ENCODE measurements at places on chromosomes 16 and 17.

GRCh38 chr16:88378836-88379693 lies 3.7 kb upstream of the ZNF469 start:
- DNase-seq: no peak

- no peak for DNase-seq
These were observed 7.4 kb downstream of the MEFV start for GRCh38 chr16:3249020-3249419.

GRCh38 chr16:89956505-89957215 lies 8.1 kb downstream of the DEF8 start:
- no peak for DNase-seq

- DNase-seq: no peak
These were observed 641.9 kb upstream of the RBFOX1 start for GRCh38 chr16:6690741-6691140.

GRCh38 chr17:39164675-39165143 lies 1.3 kb downstream of the ARL5C start:
- DNase-seq: peak; percentile 99

DNA sequence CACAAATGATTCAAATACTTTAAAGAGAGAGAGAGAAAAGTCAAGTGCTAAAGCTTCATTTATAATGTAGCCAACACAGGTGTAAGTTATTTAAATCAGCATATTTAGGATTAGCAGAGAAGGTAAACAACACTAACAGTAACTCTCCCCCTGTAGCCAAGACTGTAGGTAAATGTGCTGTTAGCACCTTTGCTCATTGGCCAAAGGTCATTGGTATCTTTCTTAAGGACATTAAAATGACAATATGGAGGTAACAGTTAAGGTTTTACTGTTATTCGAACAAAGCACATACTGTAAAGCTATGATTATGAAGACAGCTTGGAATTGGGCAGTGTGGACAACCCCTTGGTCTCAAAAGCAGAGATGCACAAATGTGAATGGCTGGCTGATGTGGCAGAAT lies 28.7 kb downstream of the LITAFD start:
- DNase-seq: no peak

GRCh38 chr17:13031718-13032350 lies 14.0 kb upstream of the ELAC2 start:
- peak; percentile 52 for DNase-seq

DNA sequence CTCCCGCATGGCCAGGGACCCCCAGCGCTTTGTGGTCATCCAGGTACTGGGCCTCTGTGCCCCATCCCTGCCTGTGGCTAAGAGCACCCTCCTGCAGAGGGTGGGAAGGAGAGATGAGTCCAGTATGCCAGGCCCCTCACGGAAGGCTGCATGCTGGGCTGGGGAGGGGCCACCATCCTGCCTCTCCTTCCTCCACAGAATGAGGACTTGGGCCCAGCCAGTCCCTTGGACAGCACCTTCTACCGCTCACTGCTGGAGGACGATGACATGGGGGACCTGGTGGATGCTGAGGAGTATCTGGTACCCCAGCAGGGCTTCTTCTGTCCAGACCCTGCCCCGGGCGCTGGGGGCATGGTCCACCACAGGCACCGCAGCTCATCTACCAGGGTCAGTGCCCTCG lies 3.7 kb downstream of the MIEN1 start:
- DNase-seq: no peak

GRCh38 chr17:30519166-30519565 lies 42.0 kb downstream of the GOSR1 start:
- DNase-seq: no peak

DNA sequence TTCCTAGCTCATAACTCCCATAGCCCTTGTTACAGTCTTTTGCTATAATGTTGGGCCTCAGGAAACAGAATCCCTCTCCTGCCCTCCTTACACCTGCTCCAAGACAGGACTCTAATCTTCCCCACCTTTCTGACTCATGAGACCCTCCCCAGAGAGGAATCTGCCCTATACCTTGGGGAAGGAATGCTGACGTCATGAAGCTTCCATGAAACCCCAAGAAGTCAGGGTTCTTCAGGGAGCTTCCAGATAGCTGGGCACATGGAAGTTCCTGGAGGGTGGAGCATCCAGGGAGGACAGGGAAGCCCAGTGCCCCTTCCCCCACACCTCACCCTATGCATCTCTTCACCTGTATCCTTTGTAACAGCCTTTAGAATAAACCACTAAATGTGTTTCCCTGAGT lies 285.7 kb downstream of the SOX9 start:
- DNase-seq: no peak

- peak; percentile 97 for DNase-seq
These were observed 471.6 kb downstream of the SOX9 start for GRCh38 chr17:72592242-72592966.

GRCh38 chr17:8256691-8257090 lies 7.6 kb downstream of the PFAS start:
- DNase-seq: no peak

DNA sequence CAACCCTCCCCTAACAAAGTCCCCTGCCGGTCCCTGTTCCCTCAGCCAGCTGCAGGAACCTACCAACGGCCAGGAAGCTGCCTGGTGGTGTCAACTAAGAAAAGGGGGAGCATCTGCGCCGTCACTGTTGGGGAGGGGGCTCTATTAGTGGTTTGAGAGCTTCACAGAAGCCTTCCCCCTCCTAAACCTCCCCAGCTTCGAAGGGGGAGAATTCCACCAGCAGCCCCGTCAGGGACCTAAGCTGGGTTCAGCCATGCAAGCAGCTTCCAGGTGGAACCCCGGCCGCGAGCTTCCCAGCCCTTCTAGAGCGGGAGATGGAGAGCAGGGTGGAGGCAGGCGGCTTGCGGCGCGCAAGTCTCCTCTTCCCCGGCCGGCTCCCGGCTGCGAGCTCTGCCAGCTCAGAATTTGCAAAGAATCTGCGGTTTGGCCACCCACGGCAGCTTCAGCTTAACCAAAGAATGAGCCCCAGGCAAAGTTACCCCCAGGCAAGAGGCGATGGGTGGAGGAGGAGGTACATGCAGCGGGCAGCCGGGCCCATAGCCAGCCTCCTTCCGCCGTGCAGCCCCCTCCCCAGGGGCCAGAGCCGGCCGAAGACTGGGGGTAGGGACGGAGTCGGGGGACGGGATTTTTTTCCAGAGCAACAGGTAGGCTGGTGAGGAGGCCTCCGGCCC lies 33.7 kb downstream of the DDX19A start:
- peak; percentile 23 for DNase-seq

GRCh38 chr16:55571191-55571897 lies 4.9 kb downstream of the CAPNS2 start:
- no peak for DNase-seq

GRCh38 chr16:55367301-55367811 lies 43.4 kb downstream of the IRX6 start:
- DNase-seq: no peak

DNA sequence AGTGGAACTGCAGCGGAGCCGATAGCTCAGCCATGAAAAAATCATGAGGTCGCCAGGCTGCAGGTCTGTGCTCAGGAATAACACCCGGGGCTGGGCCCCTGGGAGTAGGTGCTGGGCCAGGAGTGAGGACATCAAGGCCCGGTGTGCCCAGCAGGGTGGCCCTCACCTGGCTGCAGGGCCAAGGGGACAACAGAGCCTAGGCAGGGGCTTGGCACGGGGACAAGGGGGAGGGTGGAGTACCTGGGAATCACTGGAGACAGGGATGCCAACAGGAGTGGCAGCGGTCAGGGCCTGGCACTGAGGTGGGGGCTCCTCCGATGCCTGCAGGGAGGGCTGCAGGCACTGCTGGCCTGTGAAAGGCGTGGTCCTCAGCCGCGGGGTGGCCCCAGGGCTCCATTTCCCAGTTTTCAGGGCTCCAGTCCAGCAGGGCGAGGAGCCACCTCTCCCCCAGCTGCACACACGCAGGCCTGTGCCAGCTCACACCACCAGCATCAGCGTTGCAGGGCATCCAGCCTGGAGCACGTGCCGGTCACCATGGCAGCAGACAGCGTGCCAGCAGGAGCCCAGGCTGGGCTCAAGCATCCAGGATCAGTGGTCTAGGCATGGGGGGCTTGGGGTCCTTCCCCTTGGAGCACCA lies 4.7 kb upstream of the FSCN2 start:
- DNase-seq: no peak

GRCh38 chr16:11412175-11412904 lies 67.1 kb downstream of the RMI2 start:
- no peak for DNase-seq

DNA sequence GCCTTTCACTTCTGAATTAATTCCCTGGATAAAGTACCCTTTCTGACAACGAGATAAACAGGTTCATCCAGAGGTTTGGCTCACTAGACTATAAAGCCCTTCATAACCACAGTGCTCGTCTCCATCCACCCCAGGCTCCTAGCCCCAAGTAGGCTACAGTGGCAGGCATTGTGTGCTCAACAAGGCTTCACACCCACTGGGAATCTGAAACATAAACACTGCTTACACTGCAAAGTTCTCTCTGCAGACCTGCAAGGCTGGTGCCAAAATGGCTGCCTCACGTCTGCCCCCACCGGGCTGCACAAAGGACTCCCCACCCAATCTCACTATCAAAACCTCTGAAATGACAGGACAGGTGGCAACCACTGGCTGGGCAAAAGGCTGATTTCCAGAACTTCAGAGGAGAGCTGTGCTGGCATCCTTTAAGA lies 5.1 kb upstream of the HLF start:
- DNase-seq: no peak

DNA sequence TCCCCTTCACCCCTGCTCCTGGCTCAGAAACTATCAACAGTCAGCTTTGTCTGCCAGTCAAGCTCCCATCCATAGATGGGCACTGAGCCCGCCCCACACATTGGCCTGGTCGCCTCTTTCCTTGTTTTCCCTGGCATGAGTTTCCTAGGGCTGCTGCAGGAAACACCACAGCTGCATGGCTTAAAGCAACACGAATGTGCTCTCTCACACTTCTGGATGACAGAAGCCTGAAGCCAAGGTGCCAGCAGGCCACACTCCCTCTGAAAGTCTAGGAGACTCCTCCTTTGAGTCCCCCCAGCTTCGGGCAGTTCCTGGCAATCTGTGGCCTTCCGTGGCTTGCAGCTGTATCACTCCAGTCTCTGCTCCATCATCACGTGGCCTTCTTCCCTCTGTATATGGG lies 69.9 kb downstream of the TBC1D16 start:
- no peak for DNase-seq

GRCh38 chr16:85519540-85520231 lies 93.4 kb upstream of the GSE1 start:
- no peak for DNase-seq

GRCh38 chr17:78142119-78142861 lies 3.9 kb upstream of the C17orf99 start:
- DNase-seq: peak; percentile 85

- no peak for DNase-seq
These were observed 128.0 kb downstream of the LAT start for GRCh38 chr16:29112755-29113347.

DNA sequence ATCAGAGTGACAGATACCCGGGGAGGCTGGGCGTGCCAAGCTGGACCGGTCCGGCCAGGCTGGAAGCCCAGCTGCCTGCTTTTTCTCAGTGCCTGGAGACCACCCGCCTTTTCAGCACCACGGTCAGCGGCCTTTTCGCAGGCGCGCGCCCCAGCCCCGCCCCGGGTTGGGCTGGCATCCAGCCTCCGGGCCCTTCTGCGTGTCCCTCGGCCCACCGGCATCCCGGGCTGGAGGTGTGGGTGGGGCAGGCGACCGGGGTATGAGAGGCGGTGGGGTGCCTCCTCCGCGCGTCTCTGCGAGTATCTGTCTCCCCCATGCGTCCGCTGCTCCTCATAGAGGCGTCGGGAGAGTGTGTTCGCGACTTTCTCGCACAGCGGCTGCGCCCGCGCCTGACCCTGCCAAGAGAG lies 102.5 kb downstream of the MRM1 start:
- DNase-seq: peak; percentile 51

DNA sequence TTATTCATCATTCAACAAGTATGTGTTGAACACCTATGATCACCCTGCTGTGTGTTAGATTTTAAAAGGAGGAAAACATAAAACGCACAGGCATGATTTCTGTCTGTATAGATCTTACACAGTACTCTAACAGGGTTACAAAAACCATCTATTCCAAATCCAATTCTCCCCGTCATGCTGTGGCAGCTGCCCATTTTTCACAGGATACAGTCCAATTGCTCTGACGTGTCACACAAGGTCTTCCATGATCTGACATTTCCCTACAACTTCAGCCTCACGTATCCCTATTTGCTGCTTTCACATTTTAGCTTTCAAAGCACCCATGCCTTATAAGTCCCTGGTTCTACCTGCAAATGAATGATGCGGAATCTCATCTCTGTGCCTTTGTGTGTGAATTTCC lies 67.0 kb upstream of the CNTNAP4 start:
- no peak for DNase-seq

- DNase-seq: peak; percentile 84
These were observed 14.6 kb upstream of the CD79B start for GRCh38 chr17:63946440-63947363.

DNA sequence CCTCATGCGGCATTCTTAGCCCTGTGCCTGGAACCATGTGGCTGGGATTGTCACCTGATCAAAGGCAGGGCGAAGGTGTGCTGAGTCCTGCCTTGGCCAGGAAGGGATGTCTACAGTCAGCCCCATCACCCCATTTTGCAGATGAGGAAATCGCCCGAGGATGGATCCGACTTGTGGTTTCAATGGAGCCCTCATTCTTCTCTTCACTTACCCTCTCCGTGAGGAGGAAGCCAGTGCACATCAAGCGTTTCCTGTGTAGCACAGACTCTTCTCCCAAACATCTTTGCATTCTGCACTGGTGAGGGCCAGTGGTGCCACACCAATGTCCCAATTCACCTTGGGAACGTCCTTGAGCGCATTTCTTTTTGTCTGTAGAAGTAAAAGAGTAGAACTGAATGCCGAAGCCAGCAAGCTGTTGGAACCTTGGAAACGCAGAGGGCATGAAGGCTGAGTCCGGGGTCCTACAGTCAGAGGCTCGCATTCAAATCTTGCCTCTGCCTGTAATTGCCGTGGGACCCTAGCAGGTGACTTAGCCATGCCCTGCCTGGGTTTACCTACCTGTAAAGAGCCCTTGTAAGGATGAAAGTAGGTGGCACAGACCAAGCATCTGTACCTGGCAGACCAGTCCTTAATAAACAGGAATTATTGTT lies 85.4 kb downstream of the IRF8 start:
- no peak for DNase-seq

DNA sequence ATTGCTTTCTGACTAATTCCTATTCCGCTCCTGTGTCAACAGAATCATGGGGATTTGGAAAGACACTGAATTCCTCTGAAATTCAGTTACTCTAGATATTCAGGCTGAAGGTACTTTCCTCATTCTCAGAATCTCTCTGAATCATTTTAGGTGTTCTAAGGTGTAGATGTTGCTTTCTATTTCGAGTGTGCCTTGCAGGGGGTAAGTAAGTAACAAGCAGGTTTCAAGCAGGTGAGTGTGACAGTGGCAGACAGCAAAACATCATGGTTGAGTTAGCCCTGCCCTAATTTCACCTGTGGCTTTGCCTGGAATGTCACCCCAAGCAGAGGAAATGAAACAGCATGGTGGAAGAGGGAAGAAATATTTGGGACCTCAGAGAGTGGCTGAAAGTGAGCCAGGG lies 75.1 kb downstream of the SHISA9 start:
- DNase-seq: no peak

GRCh38 chr17:78300962-78301820 lies 58.7 kb downstream of the SOCS3 start:
- DNase-seq: no peak

GRCh38 chr17:65797809-65798208 lies 236.4 kb upstream of the AXIN2 start:
- DNase-seq: no peak

GRCh38 chr17:51154176-51154575 lies 817 bp downstream of the NME1 start:
- DNase-seq: no peak

- no peak for DNase-seq
These were observed 33.0 kb upstream of the PMP22 start for GRCh38 chr17:15298176-15298575.
